ENCODE measurements at places on chromosomes 2 and 18. TPM values are rescaled to one million over a fixed set of nuclear protein-coding genes. Genes with fewer than 3 reads are reported as not detected.

DNA sequence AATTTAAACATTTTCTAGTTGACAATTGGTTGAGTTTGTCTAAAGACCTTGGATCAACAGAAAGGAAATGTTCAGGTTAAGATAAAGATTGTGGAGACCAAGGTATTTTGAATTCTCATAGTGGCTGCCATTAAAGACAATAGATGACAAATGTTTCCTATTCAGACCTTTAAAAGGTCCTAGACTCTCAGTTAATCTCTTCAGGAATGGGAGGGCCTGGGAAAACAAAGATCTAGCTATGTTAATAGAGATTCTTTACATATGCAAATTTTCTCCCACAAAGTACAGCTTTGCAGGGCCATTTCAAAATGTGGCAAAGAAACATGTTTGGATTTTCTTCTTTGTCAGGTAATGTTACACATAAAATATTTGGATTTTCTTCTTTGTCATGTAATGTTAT, 403.9 kb downstream of the SPAG16 start:
- DNase-seq: no peak

Gene GAL3ST2
- total RNA-seq: 46.5 TPM

Gene SCYGR4
- total RNA-seq: not detected

Gene MSH2
- 12.8 TPM for total RNA-seq

Gene TSN
- 45.9 TPM for total RNA-seq

Data from mucosa of descending colon (tissue), 3 donors.